ENCODE measurements at places on chromosomes 7 and 10. TPM values are rescaled to one million over a fixed set of nuclear protein-coding genes. Genes with fewer than 3 reads are reported as not detected.

The LIPF gene
- total RNA-seq, result not detected

The PCLO gene
- 4.1 TPM for total RNA-seq

The NKX1-2 gene
- 2.6 TPM for total RNA-seq

The SYT15 gene
- total RNA-seq, result 0.08 TPM

The CALD1 gene
- total RNA-seq, result 110 TPM

The ERVW-1 gene
- not detected for total RNA-seq

The SFMBT2 gene
- not detected for total RNA-seq

The VAX1 gene
- total RNA-seq, result not detected

The NUTM2E gene
- total RNA-seq, result not detected

The AMPH gene
- not detected for total RNA-seq

The AKR1C8 gene
- not detected for total RNA-seq

The ATOH7 gene
- total RNA-seq, result not detected

The MUC12 gene
- 1.7 TPM for total RNA-seq

The ZNF22 gene
- total RNA-seq, result 11.8 TPM

The CRTAC1 gene
- total RNA-seq, result not detected

The CHST15 gene
- 20.0 TPM for total RNA-seq

The NRP1 gene
- 32.4 TPM for total RNA-seq

The TMEM243 gene
- 31.5 TPM for total RNA-seq

The SPDYE3 gene
- not detected for total RNA-seq

The TYW1B gene
- 1.6 TPM for total RNA-seq

The DYDC2 gene
- total RNA-seq, result 0.08 TPM

The MET gene
- 76.1 TPM for total RNA-seq

The NPTX2 gene
- 0.47 TPM for total RNA-seq

The GSTO2 gene
- 50.1 TPM for total RNA-seq

The AKR1B1 gene
- 47.8 TPM for total RNA-seq

The SLC18A3 gene
- not detected for total RNA-seq

The FOXP2 gene
- not detected for total RNA-seq

The THSD7A gene
- not detected for total RNA-seq

The PLCE1 gene
- total RNA-seq, result under 0.01 TPM

The POP7 gene
- total RNA-seq, result 58.6 TPM

The CLDN3 gene
- not detected for total RNA-seq

The NUP42 gene
- total RNA-seq, result 19.0 TPM

The SCART1 gene
- 0.30 TPM for total RNA-seq

The DLG5 gene
- total RNA-seq, result 33.1 TPM

The AASS gene
- total RNA-seq, result 14.9 TPM

The LDB3 gene
- total RNA-seq, result not detected

The NKX2-3 gene
- not detected for total RNA-seq

The HUS1 gene
- total RNA-seq, result 13.5 TPM

The FGFBP3 gene
- 0.08 TPM for total RNA-seq

The HTRA1 gene
- 420 TPM for total RNA-seq

The FAM185A gene
- total RNA-seq, result 8.2 TPM

The PTPN12 gene
- total RNA-seq, result 62.0 TPM

The OR9A2 gene
- total RNA-seq, result not detected

The GIMAP7 gene
- total RNA-seq, result not detected

The PAX4 gene
- not detected for total RNA-seq

The MYO3A gene
- total RNA-seq, result not detected

The FLNC gene
- 0.11 TPM for total RNA-seq

The GNAT3 gene
- not detected for total RNA-seq

The FKBP6 gene
- total RNA-seq, result not detected

The PRPS1L1 gene
- not detected for total RNA-seq

The TRIM50 gene
- total RNA-seq, result not detected

The PIK3AP1 gene
- total RNA-seq, result 0.04 TPM

The MYO1G gene
- not detected for total RNA-seq

The ZNF117 gene
- 0.15 TPM for total RNA-seq

The DBF4 gene
- 25.6 TPM for total RNA-seq

All from hair follicular keratinocyte (primary cell).